ENCODE measurements at places on chromosomes 1 and 21.

GRCh38 chr21:46031484-46031883 is 49.9 kb downstream of the COL6A1 start:
- no peak for DNase-seq

DNA sequence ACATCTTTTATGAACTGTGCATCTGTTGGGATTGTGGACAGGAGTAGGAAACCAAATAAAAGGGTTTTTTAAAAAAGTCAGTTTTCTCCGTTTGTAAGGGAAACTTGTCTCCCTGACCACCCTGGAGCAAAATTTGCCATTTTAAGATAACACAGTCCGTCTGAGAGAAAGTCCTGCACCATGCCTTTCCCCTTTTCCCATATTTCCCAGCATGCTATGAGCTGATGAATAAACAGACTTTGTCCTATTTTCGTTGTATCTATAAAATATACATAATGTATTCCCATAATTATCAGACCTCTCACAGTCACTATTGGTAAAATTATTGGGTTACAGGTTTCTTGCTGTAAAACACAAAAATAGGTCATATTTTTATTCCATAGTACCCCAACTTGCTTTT is 1.7 kb upstream of the AKT3 start:
- DNase-seq: no peak

DNA sequence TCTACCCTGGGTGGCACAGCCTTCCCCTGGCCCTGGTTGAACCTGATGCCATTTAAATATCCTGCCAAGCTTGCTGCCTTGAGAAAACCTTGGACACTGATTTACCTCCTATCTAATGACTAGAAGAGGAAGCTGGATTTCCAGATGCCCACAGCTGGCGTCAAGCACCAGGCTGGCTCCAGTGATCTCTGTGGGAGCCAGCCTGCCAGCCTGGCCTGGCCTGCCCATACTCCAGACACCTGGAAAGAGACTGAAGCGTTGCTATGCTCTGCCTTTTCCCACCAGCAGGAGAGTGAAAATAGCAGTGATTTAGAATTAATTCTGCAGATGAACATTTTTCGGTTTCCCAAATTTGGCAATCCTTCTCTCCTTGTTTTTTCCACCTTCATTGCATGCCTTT is 11.5 kb upstream of the EIF4G3 start:
- no peak for DNase-seq

DNA sequence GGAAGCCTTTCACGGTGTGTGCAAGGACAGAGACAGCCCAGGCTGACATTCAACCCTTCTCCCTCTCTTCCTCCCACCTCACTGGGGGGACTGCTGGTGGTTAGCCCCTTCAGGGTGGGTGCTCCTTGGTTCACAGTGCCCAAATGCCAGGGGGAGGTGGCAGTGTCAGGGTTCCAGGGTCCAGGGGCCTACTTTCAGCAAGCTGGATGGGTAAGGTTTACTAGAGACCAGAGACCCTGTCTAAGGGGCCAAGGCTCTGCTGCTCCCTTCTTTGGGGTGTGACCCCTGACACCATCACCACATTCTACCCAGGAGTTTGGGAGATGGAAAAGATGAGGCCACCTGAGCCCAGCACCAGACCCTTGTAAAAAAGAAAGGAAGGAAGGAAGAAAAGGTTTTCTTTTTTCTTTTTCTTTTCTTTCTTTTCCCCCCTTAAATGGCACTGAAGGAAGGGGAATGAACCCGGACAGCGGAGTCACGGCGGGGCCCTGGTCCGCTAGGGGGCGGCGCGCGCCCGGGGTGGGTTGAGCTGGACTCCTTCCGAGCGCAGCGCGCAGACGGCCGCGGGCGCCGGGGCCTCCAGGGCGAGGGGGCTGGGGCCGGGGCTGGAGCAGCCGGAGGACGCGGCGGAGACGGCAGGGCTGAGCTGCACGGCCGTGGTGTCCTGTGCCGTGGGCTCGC is 18.8 kb downstream of the KNCN start:
- DNase-seq: peak; percentile 43

DNA sequence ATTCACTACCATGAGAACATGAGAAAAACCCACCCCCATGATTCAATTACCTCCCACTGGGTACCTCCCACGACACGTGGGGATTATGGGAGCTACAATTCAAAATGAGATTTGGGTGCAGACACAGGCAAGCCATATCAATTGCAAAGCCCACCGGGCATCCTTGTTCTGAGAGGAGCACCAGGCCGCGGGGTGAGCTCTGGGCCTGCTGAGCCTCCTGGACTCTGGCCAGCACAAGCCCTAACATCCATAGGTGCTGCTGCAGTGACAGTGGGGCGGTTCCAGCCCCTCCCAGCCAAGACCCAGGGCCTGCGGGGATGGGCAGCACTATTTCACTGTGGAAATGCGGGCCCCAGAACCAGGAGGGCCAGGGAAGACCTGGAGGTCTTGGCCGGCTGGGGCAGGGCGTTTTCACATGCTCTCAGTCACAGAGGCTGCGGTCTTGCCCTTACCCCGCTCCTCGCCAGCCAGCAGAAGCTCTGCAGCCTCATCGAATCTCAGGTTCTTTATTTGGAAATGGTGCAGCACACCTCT is 103.8 kb downstream of the PCBP3 start:
- no peak for DNase-seq
